PC-3 (cell line): ENCODE measurements at places on chromosomes 6 and 20.

GRCh38 chr20:5313916-5314315 lies 2.8 kb downstream of the PROKR2 start:
- H3K27me3 ChIP-seq, result peaks cover 73% of the 10 kb centered on the region
- DNase-seq, result no peak
- H3K36me3 ChIP-seq, result no peaks in the 10 kb centered on the region
- H3K27ac ChIP-seq, result no peak overlapping the region
- H3K4me1 ChIP-seq, result no peaks in the 10 kb centered on the region

GRCh38 chr20:51931371-51931781 lies 129.1 kb upstream of the SALL4 start:
- H3K4me3 ChIP-seq, result no peak overlapping the region
- H3K27me3 ChIP-seq, result no peaks in the 10 kb centered on the region
- no peak for DNase-seq
- H3K36me3 ChIP-seq, result no peaks in the 10 kb centered on the region

DNA sequence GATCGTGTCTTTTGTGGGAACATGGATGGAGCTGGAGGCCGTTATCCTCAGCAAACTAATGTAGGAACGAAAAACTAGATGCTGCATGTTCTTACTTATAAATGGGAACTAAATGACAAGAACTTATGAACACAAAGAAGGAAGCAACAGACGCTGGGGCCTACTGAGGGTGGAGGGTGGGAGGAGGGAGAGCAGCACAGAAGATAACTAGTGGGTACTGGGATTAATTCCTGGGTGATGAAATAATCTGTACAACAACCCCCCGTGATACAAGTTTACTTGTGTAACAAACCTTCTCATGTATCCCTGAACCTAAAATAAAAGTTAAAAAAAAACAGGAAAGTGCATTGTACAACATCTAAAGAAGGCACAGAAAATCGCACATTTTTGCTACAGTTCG lies 59.0 kb upstream of the TMEM170B start:
- no peaks in the 10 kb centered on the region for H3K36me3 ChIP-seq
- H3K27ac ChIP-seq, result no peak overlapping the region
- H3K4me1 ChIP-seq, result no peaks in the 10 kb centered on the region
- H3K27me3 ChIP-seq, result no peaks in the 10 kb centered on the region

DNA sequence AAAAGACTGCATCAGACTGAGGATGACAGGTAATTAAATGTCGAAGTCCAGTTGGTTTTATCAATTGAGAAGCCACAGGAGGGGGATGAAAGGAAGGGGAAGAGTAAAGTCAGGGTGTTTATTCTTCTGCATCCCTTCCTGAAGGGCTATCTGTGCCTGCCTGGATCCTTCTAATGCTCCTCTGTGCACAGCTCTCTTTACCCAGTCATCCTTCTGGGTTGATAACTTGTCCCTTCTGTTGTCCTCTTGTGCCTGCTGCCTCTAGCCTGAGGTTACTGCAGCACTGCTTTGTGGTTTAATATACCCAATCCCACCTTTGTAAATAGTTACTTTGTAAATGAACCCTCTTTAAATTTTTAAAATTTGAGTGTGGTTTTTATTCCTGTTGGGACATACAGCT lies 1127.3 kb downstream of the EPHA7 start:
- H3K36me3 ChIP-seq, result no peaks in the 10 kb centered on the region
- no peak for DNase-seq
- H3K4me1 ChIP-seq, result no peaks in the 10 kb centered on the region
- no peak overlapping the region for H3K4me3 ChIP-seq
- no peak overlapping the region for H3K27ac ChIP-seq

DNA sequence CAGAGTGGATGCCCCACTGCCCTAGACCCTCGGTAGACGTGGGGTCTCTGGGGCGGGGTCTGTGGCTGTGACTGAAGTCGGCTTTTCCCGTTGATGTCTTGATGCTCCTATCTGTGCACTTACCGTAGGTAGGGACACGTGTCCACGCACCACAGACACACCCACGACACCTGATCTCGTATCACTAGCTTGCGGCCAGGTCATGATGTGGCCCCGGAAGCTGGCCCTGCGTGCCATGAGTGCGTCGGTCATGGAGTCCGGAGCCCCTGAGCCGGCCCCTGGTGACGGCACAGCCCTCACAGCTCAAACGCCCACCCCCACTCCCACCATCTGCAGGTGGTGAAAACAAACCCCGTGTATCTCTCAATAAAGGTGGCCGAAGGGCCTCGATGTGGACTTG lies 33.9 kb upstream of the MRGBP start:
- no peaks in the 10 kb centered on the region for H3K36me3 ChIP-seq
- no peak for DNase-seq
- H3K27ac ChIP-seq, result no peak overlapping the region
- H3K4me1 ChIP-seq, result peaks cover 7% of the 10 kb centered on the region
- H3K27me3 ChIP-seq, result 0 out of 2 replicates have a peak, but pooled peaks cover 4% of the 10 kb centered on the region
- no peak overlapping the region for H3K4me3 ChIP-seq

- H3K4me3 ChIP-seq, result no peak overlapping the region
- no peaks in the 10 kb centered on the region for H3K27me3 ChIP-seq
- H3K36me3 ChIP-seq, result peaks cover 30% of the 10 kb centered on the region
- DNase-seq, result peak; percentile 86
- no peaks in the 10 kb centered on the region for H3K4me1 ChIP-seq
- H3K27ac ChIP-seq, result no peak overlapping the region
These were observed 58.7 kb downstream of the VAPB start for GRCh38 chr20:58447511-58448391.

DNA sequence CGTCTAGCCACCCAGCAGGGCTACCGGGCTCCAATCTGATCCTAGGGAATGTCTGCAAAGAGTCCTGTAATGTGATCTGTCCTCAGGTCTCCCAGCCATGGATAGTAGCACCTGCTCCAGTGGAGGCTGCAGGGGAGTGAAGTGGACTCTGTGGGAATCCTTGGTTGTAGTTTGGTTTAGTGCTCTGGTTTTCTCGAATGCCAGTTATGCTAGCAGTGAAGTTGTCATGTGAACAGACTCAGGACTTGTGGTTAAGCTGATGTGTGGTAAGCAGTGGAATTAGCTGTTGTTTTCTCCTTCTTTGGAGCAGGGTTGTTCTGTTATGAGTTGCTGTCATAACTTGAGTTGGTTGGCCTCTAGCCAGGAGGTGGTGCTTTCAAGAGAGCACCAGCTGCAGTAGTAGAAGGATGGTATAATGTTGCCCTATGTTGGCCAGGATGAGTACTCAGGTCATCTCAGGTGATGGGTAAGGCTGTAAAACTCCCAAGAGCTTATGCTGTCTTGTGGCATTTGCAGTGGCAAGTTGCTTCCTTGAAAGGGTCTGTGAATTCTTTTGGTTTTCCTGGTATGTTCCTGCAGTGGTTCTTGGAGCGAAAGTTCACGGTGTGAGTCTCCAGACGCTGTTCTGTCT lies 390.2 kb downstream of the UTRN start:
- DNase-seq, result no peak
- no peaks in the 10 kb centered on the region for H3K4me1 ChIP-seq
- no peaks in the 10 kb centered on the region for H3K27me3 ChIP-seq
- H3K4me3 ChIP-seq, result no peak overlapping the region

DNA sequence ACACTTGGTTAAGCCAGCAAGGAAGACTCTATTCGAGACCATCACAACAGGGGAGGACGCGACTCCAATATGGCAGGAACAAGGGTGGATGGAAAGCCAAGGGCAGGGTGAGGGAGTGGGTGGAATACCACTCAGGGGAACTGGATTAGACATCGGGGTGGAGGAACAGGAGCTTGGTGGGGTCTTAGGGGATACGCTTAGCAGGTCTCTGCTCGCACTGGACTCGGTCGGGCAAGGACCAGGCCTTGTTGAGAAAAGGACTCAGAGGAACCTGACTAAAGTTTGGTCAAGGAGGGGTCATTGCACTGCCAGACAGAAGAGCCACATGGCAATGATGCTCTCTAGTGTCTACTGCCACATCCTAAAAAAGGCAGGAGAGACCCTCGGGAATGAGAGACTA lies 10.5 kb downstream of the DUSP22 start:
- H3K36me3 ChIP-seq, result no peaks in the 10 kb centered on the region
- no peak overlapping the region for H3K4me3 ChIP-seq
- no peak overlapping the region for H3K27ac ChIP-seq
- no peaks in the 10 kb centered on the region for H3K4me1 ChIP-seq

DNA sequence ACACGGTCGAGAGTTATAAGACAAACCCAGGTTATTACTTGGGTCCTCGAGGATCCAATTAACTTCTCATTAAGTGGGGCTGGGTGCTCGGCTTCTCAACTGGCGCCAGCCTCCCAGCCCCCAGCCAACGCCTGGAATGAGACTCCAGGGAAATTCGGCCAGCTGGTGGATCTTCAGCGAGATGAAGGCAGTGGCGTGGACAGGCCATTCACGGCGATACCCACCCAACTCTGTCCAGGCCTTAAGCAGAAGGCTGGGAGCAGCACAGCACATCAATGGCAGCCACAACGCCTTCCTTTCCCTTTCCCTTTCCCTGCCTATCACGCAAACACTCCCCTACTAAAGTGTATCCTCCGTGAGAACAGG lies 868 bp downstream of the METTL24 start:
- no peak for DNase-seq
- no peak overlapping the region for H3K27ac ChIP-seq
- H3K36me3 ChIP-seq, result no peaks in the 10 kb centered on the region
- peaks cover 38% of the 10 kb centered on the region for H3K27me3 ChIP-seq
- no peak overlapping the region for H3K4me3 ChIP-seq

- peaks cover 70% of the 10 kb centered on the region for H3K4me1 ChIP-seq
- H3K36me3 ChIP-seq, result peaks cover 14% of the 10 kb centered on the region
- H3K27me3 ChIP-seq, result no peaks in the 10 kb centered on the region
- peak within 1 kb of the TSS; percentile 98 for H3K4me3 ChIP-seq
- DNase-seq, result peak; percentile 99
These were observed at the start of gene PMEPA1 for GRCh38 chr20:57709823-57710799. Gene PMEPA1, minus strand, starts transcription at chr20:57710015. Its CDS starts 433 bp downstream, at chr20:57709582.

DNA sequence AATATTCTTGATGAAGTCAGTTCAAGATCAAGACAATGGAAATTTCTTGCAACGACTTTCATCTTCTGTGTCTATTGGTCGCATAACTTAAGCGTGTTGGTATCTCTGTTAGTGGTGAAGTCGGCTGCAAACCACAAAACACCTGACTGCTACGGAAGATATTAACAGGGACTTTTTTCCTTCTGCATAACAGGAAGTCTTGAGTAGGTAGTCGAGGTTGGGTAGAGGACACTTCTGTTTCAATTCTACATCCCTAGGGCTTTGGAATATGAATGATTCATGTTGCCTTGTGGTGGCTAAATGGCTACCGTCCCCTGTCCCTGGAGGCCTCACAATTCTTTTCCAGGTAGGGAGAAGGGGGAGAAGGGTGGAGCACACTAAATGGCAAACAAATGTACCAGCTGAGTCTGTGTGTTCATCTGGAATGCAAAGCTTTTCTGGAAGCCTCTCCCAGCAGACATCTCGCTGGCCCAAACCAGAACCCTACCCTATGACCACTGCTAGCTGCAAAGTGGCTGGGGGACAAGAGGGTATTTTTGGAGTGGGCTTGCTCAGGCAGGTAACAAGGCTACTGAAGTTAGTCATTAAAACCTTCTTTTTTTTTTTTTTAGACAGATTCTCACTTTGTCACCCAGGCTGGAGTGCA lies 34.6 kb upstream of the NKX2-2 start:
- no peaks in the 10 kb centered on the region for H3K36me3 ChIP-seq
- DNase-seq, result no peak
- no peak overlapping the region for H3K4me3 ChIP-seq
- H3K27ac ChIP-seq, result no peak overlapping the region
- no peaks in the 10 kb centered on the region for H3K4me1 ChIP-seq

- peak; percentile 9 for DNase-seq
- H3K27ac ChIP-seq, result no peak overlapping the region
- no peak overlapping the region for H3K4me3 ChIP-seq
These were observed 86.3 kb downstream of the GMPR start for GRCh38 chr6:16324606-16325225.

GRCh38 chr20:19723051-19723450 lies 35.0 kb upstream of the RIN2 start:
- no peak overlapping the region for H3K4me3 ChIP-seq
- H3K27me3 ChIP-seq, result no peaks in the 10 kb centered on the region
- H3K36me3 ChIP-seq, result no peaks in the 10 kb centered on the region
- DNase-seq, result no peak

GRCh38 chr6:31888276-31889258 lies 8.9 kb downstream of the EHMT2 start:
- DNase-seq, result peak; percentile 40
- peaks cover 56% of the 10 kb centered on the region for H3K36me3 ChIP-seq
- no peak overlapping the region for H3K27ac ChIP-seq
- no peak overlapping the region for H3K4me3 ChIP-seq

DNA sequence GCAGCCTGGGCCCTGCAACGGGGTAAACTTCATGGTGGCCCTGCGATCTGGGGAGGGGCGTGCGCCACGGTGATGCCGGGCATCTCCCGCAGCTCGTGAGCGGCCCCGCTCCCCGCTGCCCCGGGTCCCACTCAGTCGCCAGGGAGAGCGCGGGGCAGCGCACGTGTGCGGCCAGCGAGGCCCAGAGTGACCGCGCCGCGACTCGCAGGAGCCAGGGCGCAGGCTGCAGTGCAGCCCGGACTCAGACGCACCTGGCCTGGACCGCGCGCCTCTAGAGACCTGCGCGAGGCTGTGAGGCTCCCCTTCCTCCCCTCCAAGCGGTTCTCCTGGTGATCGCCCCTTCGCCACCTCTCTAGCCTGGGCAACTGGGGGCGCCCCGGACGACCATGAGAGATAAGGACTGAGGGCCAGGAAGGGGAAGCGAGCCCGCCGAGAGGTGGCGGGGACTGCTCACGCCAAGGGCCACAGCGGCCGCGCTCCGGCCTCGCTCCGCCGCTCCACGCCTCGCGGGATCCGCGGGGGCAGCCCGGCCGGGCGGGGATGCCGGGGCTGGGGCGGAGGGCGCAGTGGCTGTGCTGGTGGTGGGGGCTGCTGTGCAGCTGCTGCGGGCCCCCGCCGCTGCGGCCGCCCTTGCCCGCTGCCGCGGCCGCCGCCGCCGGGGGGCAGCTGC lies 652 bp downstream of the BMP6 start:
- H3K27me3 ChIP-seq, result peaks cover 39% of the 10 kb centered on the region
- H3K4me3 ChIP-seq, result peak overlapping the region; percentile 71
- H3K4me1 ChIP-seq, result peaks cover 48% of the 10 kb centered on the region
- DNase-seq, result peak; percentile 19
- H3K27ac ChIP-seq, result no peak overlapping the region
- H3K36me3 ChIP-seq, result no peaks in the 10 kb centered on the region

DNA sequence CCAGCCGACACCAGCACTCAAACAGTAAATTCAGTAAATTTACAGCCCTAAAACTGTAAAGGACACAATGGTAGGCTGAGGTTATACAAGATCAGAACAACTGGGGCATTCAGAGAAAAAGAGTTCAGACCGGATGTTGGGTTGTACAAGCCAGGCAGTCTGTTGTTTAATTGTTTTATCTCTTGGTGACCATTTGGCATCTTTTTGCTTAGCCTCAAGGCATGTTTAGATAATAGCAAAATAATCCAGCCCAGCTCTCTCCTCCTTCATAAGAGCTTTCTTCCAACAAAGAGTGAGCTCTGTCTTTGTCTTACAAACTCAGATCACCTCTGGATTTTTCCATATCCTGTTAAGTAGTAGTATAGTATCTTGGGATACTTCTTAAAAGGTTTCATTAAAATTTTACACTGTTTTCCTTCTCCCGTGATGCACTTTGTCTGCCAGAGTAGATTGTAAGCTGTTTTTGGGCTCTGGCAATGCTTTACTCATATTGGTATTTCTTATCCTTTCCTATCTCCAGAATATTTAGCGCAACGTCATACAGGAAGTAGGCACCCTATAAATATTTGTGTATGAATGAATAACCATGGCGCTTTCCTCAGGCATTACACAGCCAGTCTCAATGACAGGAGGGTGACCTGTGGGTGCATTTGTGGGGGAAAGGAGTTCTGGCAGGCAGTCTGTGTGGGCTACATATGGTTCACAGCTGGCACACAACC lies 35.6 kb upstream of the TRAM2 start:
- no peak overlapping the region for H3K4me3 ChIP-seq
- H3K27me3 ChIP-seq, result no peaks in the 10 kb centered on the region
- no peaks in the 10 kb centered on the region for H3K36me3 ChIP-seq
- peaks cover 26% of the 10 kb centered on the region for H3K4me1 ChIP-seq
